ENCODE measurements at places on chromosomes 6 and 20.

GRCh38 chr6:90035047-90035723, 140.9 kb downstream of the GJA10 start:
- no peak for DNase-seq

DNA sequence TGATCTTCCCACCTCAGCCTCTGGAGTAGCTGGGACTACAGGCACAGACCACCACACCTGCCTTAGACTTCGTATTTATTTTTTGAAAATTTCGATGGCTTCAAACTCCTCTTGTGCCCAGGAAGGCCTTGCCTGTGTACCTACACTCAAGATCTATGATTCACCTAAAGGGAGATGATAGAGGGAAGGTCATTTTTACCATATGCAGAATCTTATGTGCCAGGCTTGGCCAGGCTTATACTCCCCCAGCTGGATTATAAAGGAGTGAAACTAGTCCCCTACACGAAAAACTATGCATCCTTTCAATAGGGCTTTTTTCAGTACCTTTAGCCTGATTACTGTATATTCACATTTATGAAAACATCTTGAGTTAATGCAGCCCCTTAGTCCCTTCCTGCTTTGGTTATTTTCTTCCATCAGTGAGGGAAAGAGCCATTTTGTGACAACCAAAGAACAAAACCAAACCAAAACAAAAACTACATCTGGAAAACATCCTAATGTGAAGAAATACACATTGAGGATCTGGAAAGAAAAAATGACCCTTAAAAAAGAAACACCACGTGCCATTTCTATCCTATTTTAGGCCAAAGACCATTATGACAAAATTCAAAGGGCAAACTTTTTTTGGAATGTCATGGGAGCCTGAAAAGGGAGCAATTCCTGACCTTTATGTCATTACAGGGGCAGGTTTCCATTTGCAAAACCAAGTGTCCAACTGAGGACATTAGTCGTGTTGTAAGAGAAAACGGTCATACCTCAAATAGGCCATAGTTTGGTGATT, 34.7 kb downstream of the RIPOR2 start:
- DNase-seq, result no peak

GRCh38 chr6:58113960-58114359, 796.5 kb downstream of the PRIM2 start:
- DNase-seq, result no peak

DNA sequence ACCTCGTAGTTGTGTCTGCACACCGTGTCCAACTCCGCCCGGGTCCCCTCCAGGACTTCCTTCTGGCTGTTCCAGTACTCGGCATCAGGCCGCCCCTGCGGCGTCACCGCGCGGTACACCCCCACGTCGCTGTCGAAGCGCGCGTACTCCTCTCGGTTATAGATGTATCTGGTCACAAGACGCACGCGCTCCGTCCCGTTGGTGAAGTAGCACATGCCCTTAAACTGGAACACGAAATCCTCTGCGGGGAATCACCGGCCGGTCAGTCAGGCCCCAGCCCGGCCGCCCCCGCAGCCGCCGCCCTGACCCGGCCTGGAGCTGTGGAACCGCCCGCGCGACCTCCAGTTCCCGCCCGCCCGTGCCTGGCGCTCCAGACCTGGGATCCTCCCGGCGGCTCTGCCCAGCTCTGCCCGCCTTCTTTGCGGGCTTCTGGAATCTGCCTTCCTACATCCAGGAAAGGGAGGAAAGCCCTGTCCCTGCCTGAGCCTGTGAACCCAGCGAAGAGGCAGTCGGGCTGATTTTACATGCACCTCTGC, 1.6 kb downstream of the HLA-DQB1 start:
- DNase-seq, result peak; percentile 75

Measured in CD4-positive, CD25-positive, alpha-beta regulatory T cell (primary cell).